ENCODE measurements at places on chromosomes 7 and 10.

- peak; percentile 96 for ATAC-seq
Measured at GRCh38 chr7:151782598-151783448, 94.1 kb downstream of the PRKAG2 start.

DNA sequence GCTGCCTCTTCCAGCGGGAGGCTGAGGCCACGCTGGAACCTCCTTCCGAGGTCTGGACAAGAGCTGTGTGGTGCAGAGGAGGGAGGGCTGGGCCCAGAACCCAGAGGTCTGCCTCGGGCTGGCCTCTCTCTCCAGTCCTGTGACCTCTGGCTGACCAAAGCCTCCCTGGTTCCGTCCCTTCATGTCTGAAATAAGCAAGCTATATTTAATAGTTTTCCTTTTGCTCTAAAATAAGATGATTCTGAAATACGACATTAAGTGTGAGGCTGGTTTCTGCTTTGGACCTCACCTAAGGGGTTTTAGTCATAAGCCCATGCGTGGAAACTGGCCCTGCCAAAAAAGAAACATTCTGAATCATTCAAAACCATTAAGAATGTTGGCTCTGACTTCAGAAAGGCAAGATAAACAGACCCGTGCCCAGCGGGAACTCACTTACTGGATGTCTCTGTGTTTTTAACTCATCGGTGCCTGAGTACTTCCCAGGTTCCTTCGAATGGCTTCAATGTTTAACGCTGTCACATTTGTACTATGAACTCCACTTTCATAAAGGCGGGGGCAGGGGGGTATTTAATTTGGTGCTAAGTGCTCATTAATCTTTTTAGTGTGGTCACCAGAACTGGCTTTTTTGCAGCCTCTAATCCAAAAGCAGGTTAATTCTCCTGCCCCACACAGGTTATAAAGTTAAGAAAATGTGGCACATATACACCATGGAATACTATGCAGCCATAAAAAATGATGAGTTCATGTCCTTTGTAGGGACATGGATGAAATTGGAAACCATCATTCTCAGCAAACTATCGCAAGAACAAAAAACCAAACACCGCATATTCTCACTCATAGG, 157.5 kb upstream of the KLF14 start:
- ATAC-seq: peak; percentile 28

- ATAC-seq: no peak
Measured at GRCh38 chr7:159084069-159084801, 60.4 kb downstream of the VIPR2 start.

DNA sequence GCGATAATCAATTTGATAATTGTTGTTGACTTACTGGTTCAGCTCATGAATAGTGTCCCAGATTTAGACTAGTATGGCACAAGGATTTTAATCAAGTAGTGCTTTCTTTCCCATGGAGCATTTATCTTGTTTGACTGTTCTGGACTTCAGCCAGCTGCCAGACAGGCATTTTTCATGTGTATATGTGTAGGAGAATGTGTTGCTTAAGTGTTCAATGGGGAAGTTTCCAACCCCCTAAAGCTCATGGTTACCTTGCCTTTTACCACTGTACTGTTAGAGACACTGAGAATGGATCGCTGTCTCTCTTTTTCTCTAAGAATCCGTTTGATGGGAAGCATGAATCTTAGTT, 103.9 kb downstream of the LRRC4 start:
- peak; percentile 38 for ATAC-seq

DNA sequence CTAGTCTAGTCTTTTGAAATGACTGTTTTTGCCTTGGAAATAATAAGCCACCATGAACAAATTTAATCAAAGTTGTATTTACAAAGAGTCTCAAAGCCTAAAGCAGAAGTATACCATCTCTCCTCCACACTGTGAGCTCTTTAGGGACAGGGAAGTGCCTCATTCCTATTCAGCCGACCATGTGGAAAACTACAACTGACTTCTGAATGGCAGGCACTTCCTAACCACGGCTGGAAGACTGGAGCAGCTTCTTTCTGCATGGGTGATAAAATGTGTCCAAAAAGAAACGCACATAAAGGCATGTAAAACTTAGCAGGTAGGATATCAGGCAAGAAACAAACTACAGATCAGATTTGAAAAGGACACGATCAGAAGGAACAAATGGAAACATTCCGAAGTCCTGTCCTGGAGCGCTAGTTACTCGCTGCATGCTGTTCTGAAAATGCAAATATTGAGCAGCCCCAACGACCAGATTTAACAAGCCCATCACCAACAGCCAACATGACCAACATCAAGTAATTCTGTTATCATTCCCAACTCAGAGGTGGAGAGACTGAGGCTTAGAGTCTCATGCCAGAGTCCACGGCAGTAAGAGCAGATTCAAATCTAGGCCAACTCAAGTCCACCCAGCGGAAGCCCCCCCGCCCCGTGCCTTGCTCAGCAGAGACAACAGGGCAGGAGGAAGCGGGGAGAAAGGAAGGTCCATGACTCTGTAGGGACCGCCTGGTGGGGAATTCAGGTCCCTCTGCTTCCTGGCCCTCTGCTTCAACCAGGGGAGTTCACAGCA, 26.5 kb downstream of the CTBP2 start:
- ATAC-seq: no peak

DNA sequence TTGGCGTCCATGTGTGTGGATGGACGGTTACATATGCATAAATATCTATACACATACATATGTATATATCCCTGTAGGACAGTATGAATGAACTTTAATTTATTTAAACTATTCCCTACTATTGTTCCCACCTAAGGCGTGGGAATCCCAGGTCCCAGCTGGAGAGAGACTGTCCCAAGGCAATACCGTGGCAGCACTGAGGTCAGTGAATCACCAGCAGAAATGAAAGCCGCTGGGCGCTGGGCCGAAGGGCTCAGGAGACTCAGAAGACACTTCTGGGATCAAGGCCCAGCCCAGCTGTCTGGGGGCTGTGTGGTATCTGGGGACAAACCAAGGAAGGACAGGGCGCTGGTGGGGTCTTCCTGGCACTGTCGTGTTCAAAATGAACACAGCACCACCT, 49.6 kb upstream of the MYL10 start:
- ATAC-seq: no peak

- no peak for ATAC-seq
Measured at GRCh38 chr10:63586043-63586442, 64.8 kb downstream of the REEP3 start.

DNA sequence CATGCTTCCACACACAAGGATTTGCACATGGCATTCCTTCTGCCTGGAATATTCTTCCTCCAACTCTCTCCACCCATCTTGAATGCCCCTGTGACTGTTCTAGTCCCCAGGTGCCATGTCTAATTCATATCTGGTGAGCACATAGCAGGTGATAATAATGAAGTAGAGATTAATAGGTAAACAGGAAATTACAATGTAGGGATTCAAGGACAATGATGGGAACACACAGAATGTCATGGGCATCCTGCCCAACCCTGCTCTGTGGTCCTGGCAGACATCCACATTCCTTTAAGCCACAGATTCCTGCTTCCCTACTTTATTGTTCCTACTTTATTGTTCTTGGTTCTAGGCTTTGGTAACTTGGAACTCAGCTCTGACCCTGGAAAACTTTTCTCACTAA, 115.8 kb downstream of the THSD7A start:
- no peak for ATAC-seq

DNA sequence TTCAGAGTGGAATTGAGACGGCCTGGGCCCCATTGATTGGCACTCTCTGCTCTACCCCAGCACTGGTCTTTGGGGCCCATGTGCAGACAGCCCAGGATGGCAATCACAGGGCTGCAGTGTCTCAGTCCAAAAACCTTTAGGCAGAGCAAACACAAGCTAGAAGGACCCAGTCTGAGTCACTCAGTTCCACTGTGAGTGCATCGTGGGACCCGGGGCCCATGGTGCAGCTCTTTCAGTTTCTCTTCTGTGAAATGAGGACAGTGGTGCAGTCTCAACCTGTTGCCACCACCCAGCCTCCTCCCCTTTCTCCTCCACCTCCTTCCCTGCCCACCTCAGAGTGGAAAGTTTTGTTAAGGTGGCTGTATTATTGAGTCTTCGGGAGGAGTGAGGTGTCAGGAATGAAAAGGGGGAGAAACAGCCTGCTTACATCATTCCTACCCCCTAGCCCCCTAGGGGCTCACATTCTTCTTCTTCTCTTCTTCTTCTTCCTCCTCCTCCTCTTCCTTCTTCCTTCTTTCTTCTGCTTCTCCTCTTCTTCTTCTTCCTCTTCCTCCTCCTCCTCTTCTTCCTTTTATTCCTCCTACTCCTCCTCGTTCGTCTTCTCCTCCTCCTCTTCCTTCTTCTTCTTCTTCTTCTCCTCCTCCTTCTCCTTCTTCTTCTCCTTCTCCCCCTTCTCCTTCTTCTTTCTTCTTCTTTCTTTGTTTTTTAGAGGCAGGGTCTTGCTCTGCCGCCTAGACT, 19.5 kb upstream of the CARD11 start:
- no peak for ATAC-seq

DNA sequence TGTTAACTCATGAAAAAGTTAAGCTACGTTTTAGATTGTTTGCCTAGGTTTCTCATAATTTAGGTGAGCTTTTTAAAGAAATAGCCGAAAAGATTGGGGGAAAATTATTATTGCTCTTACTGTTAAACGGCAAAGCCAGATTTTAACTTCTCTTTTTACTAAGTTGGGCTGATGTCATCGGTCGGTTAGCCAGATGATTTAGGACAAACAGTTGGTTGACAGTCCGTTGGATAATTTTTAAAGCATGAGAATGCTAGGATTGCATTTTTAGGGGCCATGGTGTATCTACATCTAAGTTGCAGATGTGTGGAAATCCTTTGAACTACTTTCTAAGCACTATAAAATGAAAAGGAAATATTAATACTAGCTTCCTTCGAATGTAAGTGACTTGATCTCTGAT, 280.9 kb upstream of the AKR1E2 start:
- no peak for ATAC-seq

GRCh38 chr10:14975672-14976273, 16.6 kb downstream of the MEIG1 start:
- ATAC-seq: no peak
